ENCODE measurements at places on chromosomes 5 and 9.

DNA sequence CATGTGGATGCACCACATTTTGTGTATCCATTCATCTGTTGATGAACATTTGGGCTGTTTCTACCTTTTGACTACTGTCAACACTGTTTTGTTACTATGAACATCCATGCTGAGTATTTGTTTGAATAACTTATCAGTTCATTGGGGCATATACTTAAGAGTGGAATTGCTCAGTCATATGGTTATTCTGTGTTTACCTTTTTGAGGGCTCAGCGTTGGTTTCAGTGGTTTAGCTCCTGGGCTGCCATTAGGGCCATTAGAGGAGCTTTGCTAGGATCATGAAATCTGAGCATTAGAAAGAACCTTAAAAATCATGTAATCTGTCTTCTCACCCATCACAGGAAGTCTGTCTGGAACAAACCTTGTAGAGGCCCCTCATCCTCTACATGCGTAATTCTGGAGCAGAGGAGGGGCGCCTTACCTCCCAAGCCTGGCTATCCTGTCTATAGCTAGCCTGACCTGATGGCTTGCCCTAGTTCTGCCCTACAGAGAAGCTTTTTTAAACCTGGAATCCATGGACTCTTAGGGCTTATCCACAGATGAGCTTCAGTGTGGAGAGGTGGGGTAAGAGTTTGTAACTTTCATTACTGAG, 92.9 kb downstream of the PDZD2 start:
- no peak for DNase-seq

DNA sequence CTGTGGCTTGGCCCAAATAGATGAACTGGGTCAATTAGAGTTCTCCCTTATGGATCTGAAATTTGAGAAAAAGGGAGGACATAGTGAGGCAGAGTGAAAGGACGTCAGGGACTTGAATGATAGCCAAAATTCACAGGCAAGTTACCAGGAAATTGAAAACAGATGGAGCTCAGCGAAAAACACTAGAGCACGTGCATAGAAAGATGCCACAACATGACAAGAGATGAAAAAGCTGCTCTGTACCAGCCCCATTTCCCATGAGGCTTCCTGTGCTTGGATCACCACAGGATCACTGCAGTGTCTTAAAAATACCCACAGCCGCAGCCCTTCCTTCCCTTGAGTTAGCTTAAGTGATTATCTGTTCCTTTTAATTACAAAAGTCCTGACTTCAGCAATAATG, 39.0 kb upstream of the HOMER1 start:
- no peak for DNase-seq

- no peak for DNase-seq
Observed at GRCh38 chr5:53358794-53359193, 121.6 kb upstream of the FST start.

- no peak for DNase-seq
Observed at GRCh38 chr9:1709347-1709746, 305.8 kb upstream of the SMARCA2 start.

DNA sequence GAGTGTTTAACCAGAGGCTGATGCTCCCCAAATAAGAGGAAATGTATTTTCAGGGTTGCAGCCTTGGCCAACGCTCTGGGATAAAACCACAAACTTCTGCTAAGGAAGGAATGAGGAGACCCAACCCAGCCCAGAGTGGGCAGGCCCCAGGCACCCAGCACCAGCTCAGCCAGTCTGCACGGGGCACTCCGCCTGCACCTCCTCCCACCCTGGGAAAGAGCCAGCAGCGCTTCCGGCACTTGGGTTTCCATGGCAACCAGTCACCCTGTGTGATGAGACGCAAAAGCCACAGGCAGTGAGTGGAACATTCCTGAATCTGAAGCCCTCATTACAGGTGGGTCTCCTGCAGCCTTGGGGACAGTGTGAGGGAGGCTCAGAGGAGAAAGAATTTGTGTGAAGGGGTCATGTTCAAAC, 85.2 kb upstream of the ZBTB43 start:
- DNase-seq, result peak; percentile 81

DNA sequence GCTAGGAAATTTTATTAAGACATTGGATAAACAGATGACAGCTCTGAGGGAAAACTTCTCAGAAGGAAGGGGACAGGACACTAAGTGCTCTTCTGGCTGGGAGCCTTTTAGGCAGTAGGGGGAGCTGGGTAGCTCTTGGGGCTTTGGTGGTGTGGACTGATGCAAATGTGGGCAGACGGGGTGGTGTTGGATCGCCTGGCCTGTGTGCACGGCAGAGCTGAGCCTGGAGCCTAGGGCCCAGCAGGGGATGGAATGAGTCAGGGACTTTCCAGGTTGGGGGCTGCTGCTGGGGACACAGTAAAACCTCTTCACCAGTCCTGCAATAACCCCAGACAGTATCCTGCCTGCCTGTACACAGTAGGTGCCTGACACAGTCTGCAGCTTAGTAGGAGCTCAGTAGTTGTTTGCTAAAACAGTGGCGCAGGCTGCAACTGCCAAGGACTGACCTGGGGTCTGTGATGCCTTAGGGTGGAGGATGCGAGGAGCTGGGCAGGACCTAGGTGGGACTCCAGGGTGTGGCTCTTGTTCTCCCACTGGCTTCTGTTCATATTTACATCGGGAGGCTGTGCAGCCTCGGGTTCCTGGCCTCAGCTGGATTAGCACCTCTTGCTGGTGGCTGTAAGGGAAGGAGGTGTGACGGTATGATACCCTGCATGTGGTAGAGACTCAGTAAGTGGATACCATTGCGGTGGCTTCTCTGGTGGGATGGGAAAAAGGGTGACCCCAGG, 83.8 kb downstream of the DAB2IP start:
- peak; percentile 19 for DNase-seq

DNA sequence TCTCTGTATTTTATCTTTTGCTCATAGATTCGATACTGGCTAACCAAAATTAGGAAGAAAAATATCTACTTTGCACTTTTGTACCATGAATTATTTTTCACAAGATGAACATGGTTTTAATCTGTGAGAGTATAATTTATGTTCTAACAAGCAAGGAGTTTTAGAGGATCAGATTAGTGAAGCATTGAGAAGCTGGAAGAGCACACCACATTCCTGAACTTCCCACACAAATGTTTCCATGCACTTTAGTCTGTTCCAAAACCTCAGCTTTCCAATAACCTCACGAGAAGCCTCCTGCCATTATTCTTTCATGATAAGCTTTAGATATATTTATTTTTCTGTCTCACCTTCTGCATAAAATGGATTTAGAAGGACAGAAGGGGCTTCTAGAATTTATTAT, 98.7 kb upstream of the MPDZ start:
- DNase-seq, result no peak

GRCh38 chr5:155004138-155004744, 9.3 kb upstream of the KIF4B start:
- peak; percentile 29 for DNase-seq

- DNase-seq, result peak; percentile 1
Observed at GRCh38 chr9:77647267-77648233, 572 bp downstream of the GNA14 start.

- no peak for DNase-seq
Observed at GRCh38 chr9:71663216-71663615, 105.1 kb downstream of the CEMIP2 start.

DNA sequence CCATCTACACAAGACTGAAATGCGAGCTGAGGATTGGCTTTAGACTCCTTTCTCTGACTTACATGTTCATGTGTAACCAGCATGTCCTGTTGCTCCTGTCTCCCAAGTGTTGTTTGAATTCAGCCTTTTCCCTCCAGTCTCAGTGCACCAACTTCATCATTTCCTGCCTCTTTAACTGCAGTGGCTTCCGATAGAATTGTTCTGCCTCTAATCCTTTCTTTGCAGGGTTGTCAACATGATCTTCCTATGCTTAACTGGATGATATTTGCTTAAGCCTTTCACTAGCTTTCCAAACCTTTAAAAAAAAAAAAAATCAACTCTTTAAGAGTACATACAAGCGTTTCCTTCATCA, 6.7 kb upstream of the FYB1 start:
- no peak for DNase-seq

DNA sequence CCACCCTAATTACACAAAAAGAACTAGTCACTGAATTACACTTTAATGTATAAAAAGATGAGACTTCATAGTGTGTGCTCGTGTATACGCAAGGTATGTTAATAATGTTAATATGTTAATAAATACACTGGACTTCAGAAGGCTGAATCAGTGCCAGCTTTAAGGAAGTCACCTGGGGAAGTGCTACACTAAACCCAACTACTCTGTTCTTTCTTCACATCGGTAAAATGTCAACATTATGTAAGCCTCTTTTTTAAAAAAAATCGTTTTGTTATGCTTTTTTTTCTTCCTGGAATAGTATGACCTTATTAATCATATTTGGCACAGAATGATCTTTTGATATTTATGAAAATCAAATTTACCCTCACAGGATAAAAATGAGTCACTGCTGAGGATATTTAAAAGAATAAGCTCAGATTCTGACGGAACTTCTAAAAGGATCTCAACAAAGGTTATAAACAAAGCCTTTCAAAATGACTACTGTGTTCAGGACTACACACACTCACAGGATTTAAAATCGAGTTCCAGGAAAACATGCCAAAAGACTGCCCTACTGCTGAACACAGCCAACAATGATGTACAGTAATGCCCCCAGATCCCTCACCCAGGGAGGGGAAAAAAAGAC, 75.9 kb downstream of the AUH start:
- DNase-seq, result no peak

DNA sequence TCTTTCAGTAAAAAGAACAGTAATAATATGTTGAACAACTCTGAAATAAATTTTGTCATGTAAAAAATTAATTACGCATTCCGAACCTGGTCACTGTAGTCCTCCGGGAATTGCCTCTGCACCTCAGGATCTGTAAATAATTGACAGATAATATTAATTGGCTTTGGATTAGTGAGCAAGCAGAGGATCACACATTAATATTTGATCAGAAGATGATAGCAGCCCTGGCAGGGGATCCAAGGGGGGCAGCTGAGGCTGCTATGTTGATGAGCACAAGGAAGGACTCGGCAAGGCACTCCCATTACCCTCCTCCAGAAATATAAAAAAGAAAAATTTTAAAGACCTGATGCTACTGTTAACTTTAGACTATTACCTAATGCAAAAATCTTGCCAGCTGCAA, 137.4 kb downstream of the DENND1A start:
- no peak for DNase-seq

GRCh38 chr5:148540647-148541046, 113.7 kb downstream of the HTR4 start:
- DNase-seq, result no peak

- no peak for DNase-seq
Observed at GRCh38 chr5:107118184-107119019, 552.3 kb downstream of the EFNA5 start.

DNA sequence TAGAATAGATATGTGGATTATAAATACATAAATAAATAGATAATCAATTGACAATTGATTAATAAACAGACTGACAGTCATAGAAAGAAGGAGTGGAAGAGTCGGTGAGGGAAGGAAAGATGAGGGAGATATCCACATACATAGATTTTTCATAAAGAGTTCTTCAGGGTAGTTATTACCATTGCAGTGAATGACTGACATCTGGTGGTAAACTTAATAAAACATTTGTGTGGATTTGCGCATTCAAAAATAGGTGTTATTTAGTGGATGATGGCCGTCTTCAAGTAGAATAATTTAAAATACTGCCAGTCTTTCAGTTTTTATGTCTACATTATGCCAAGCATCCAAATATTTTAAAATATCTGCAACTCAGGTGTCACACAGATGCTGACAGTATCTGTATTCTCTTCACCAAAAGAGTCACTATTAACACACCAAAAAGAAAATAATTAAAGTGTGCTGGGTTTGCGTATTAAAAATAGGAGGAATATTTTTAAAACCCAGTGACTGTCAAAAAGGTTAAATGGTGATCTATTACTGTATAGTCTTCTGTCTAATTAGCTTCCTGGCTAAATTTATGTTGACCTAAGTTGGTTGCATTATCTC, 78.8 kb downstream of the GIN1 start:
- DNase-seq, result no peak

- no peak for DNase-seq
Observed at GRCh38 chr5:353612-354580, 32.4 kb downstream of the AHRR start.

GRCh38 chr5:98934546-98934945, 5.7 kb upstream of the CHD1 start:
- no peak for DNase-seq

- DNase-seq, result no peak
Observed at GRCh38 chr5:173434270-173434669, 106.1 kb upstream of the STC2 start.

- DNase-seq, result no peak
Observed at GRCh38 chr9:71620746-71621145, 147.6 kb downstream of the CEMIP2 start.

DNA sequence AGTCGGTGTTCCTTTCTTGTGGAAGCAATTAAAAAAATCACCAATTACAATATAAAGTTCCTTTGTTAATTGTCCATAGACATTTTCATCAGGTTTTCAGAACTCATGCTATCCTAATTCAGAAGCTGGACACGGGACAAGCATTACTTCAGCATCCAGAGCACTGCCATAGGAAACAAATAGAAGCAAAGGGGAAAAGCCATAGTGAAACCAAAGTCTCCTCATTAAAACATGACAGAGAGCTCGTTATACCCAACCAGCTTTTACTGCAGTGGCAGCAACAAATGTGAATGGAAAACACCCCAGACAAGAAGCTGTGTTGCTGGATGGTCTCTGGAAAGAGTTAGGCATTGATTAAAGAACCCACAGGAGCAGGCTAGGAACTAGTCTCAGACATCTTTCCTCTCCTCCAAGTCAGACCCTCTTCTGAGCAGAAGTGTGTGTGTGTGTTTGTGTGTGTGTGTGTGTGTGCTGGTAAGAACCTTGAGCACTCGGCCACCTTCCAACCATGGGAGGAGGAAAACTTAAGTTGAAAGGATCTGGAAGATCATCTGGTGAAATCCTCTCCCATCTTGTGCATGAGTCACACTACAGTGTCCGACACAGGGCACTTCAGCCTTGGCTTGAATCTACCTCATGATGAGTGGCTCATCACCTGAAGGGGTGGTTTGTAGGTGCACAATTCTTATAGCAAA, 162.6 kb upstream of the ADAMTS16 start:
- DNase-seq, result no peak

DNA sequence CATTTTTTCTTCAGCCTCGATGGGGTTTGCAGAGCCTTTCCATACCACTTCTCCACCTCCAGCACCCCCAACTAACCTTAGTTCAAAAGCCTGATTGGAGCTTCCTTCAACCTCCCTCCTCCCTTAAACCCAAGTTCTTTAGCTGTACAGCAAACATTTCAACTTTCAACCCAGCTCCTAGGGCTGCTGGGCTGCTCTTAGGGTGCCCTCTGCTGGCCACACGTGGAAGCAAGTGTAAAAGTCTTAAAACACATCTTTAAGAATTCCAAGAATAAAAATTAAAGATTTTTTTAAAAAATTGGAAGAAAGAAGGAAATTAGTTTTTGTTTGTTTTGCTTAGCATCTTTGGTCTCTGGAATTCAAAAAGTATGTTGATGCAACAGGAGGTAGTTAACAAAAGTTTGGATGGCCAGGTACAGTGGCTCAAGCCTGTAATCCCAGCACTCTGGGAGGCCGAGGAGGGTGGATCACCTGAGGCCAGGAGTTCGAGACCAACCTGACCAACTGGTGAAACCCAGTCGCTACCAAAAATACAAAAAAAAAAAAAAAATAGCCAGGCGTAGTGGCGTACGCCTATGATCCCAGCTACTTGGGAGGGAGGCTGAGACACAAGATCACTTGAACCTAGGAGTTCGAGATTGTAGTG, 15.5 kb upstream of the HSD17B3 start:
- peak; percentile 59 for DNase-seq
